ENCODE measurements at places on chromosomes 2 and 18.

DNA sequence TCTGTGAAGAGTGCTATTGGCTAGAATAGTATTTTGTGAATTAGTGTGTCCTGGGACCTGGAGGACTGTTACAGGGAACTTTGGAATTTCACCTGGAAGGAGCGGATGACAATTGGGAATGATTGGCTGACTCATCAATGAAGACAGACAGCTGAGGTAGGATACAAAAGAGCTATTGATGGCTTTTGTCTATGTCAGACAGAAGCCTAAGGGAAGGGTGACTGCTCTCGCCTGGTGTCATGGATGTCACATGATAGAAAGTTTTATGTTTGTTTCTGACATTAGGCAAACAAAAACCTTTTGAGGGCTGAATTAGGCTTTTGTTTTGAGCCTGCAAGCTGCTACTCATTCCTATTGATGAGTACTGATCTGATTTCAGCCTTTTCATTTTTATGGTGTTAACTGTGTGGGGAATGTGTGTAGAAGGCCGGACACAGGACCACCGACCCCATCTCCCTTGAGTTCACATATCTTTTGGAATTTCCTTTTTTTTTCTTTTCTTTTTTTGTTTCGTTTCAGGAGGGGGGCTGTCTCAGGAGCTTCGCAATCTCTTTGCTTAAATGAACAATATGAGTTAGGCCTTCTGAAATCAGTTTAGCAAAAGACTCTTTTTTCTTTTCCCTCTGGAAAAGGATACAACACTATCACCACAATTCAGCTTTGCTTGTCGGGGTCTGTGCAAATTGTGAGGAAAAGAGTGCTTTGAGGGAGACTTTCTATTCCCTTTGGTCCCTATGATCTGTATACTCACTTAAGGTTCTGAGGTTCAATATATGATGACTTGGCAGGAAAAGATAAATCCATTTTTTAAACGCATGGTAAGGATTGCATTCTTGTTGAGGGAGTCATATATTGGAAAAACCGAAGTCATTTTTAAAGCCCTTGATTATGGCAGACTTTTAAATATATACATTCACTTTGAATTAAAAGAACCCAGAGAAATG lies 207.9 kb upstream of the FIGN start:
- no peak for DNase-seq

- no peak for DNase-seq
Measured at GRCh38 chr2:145124085-145124484, 604.2 kb upstream of the ZEB2 start.

GRCh38 chr2:24110660-24111303 lies 12.4 kb downstream of the PFN4 start:
- no peak for DNase-seq

GRCh38 chr2:38174131-38174530 lies 98.2 kb upstream of the CYP1B1 start:
- DNase-seq, result no peak

DNA sequence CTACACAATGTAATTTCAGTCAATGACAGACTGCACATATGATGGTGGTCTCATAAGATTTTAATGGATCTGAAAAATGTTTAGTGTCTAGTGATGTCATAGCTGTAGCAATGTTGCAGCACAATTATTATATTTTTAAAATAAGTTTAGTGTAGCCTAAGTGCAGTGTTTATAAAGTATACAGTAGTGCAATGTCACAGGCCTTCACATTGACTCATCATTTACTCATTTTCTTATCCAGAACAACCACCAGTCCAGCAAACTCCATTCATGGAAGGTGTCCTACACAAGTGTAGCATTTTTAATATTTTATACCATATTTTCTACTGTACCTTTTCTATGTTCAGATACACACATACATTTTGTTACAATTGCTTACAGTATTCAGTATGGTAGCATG lies 663.1 kb downstream of the ERBB4 start:
- no peak for DNase-seq

DNA sequence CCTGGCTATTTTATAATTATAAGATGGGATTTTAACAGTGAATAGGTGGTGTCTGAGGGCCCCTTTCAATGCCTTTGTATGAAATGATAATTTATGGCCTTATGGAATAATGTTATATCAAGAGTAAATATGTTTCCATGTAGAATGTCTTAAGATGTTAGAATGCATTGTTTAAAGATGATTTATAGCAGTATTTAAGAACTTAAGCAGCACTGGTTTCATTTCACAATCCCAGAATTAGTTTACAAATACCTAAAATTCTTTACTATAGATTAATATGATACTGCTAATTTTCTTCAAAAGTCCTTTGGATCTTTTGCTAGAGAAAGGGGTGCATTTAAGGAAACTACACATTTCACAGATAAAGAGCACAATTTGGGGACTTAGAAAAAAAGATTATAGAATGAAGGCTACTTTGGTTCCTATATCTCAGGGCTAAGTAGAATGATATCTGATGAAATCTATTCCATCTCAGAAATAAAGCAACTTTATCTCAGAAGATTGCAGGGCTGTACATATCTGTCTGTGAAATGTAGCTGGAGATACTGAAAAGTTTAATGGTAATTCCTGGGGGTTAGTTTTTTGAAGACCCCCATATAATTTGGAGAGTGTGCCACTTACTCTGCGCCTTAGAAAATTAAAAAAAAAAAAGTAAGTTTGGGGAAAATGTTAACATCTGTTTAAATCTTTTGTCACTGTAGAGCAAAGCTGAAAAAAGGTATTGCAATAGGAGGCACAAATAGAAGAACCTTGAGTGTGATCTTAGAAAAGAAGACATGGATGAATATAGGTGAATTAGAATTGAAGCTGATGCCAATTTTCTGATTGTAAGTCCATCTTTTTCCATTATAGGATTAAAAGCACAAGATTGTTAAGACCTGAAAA lies 123.4 kb downstream of the GULP1 start:
- DNase-seq, result no peak

Measured in DMS153 (cell line).